ENCODE measurements at places on chromosomes 1 and 21.

DNA sequence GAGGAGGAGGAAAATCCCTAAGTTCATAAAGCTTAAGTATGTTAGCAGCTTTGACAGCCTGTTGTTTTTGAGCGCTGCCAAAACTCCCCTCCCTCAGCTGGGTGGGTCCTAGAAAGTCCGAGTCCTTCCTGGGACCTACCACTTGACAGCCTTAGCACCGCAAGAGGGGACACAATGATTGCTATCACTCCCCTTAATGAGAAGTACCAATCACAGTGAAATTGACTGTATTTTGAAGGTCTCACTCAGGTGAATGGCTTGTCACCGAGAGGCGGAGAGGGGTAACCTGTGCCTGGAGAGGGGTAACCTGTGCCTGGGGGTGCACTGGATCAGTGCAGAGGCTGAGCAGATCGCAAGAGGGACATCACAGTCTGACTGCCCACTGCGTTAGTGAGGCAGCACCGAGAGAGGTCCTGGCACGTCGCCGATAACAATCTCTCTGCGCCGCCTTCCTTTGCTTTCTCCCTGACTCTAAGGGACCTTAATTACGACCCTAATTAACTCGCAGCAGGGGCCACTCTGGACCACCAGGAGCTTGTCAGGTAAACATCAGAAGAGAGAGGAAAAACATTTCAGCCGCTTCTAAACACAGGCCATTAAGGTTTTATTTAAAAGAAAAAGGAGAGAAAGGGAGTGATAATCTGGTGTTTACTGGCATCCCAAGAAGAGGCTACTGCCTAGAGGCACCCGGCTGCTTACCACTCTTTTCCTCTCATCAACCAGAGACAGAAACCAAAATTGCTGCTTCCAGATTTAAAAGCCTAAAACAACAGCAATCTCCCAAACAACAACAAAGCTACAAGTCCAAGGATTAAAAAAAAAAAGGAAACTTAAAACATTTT, 25.7 kb upstream of the KCNK1 start:
- DNase-seq: no peak

GRCh38 chr1:218917656-218918055, 256.0 kb upstream of the LYPLAL1 start:
- no peak for DNase-seq

DNA sequence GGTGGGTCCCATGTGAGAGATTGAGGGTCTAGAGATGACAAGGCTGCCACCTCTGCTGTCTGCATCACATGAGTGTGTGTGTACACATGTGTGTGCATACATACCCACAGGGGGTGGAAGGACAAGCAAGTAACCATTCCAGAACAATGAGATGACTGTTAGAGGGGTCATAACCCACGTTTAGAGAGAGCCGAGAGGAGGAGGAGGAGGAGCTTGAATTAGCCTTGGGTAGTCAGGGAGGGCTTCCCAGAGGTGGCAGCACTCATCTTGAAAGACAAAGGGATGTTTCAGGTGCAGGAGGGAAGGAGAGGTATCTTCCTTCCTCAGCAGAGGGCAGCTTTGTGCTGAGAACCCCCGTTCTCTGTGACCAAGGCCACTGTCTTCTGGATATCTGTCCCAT, 21.3 kb downstream of the TNFRSF1B start:
- no peak for DNase-seq

DNA sequence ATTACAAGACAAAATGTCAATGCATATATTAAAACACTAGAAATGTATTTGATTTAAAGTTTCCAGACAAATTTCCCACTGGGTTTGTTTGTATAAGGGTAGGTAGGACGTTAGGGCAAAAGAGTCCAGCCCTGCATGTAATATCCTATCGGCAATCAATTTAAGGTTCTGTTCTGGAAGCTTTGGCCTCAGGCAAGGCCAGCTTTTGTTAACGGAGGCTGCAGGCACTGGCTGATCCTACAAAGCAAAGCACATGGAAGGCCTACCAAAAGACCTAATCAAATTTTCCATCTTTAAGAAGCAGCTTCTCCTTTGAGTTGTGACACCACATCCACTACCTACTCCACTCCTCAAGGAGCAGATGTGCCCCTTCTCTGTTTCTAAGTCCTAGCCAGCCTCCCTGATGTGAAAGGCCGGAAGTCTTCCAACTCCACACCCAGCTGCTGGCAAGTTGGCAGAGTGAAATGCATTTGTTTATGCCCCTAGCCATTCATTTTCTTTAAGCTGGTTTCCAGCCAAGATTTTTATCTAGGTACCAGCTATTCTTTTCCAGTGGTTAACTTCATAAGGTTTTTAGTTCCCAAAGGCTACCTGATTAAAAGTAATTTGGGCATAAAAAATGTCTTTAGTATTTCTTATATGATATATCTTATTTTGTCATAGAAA, 452.6 kb downstream of the PTBP2 start:
- no peak for DNase-seq

DNA sequence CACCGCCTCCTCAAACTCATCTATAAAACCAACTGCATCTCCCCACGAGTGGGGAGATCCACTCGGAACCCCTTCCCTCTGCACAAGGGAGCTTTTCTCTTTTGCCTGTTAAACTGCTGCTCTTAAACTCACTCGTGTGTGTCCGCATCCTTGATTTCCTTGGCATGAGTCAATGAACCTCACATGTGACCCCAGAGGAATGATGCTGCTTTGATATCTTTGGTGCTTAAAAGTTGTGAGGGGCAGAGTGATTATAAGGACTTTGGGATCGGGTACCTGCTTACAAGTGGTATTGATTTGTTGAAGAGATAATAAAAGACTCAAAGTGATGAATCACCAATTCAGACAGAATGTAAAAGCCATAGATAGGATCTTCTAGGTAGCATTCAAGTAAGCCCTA, 125.3 kb downstream of the GREM2 start:
- no peak for DNase-seq

- DNase-seq: no peak
Observed at GRCh38 chr1:39663559-39663958, 8.3 kb downstream of the NT5C1A start.

GRCh38 chr21:19510653-19511052, 1107.1 kb upstream of the TMPRSS15 start:
- no peak for DNase-seq

DNA sequence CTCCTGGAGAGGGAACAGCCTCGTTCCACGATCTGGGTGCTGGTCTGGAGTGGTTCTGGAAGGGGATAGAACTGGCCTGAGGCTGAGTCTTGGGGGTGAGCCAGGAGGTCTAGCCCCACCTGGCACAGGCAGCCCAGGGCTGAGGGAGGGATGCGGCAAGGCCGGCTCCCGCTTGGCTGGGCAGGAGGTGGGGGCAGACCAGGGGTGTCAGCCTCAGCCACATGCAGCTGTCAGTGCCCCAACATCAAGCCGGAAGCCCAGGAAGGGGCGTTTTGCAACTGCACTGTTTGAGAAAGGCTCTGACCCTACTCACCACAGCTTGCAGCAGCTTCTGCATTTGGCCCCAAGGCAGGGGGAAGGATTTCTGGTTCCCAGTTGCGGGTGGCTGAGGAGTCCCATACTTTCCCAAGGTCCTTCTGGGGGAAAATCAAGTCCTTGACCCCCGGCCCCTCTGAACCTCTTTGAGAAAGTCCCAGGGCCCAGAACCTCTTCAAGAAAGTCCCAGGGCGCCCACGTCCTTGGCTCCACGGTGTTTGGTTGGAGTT, 2.0 kb downstream of the EFHD2 start:
- DNase-seq: peak; percentile 29

- no peak for DNase-seq
Observed at GRCh38 chr1:34002810-34003209, 138.9 kb downstream of the HMGB4 start.

DNA sequence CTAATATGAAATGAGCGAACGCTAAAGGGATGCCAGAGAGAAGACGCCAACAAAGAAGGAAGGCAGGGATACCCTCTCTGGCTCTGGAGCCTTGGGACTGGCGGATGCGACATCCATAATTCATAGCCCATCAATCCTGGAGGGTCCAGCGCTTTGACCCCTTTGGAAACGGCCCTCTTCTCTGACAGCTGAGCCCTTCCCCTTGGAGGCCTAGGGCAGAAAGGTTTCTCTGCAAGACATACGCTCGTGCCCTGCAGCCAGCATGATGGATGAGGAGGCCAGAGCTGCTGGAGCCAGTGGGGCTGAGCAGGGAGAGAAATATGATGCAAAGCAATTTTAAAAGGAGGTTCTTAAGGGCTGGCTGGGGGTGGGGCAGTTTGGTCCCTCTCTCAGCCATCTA, 22.2 kb downstream of the OPTC start:
- DNase-seq: no peak

DNA sequence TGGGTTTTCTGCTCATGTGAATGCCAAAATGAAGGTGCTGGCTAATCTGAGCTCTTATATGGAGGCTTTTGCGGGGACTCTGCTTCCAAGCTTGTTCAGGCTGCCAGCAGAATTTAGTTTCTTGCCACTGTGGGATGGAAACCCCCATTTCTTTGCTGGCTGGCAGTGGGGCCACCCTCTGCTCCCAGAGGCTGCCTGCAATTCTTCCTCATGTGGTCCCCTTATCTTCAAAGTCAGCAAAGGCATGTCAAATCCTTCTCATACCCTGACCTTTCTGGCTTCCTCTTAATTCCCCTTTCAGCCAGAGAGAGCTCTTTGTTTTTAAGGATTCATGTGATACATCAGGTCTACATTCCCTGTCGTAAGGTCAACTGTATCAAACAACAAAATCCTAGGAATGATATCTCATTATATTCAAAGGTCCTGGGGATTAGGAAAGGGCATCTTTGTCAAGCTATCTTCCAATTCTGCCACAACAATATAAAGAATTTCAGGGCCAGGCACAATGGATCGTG, 5.2 kb upstream of the GPR161 start:
- DNase-seq: no peak

All from hippocampal formation (tissue), 2 donors.